ENCODE measurements at places on chromosomes 3 and 15.

GRCh38 chr3:81198756-81199155 is 562.7 kb downstream of the GBE1 start:
- no peak for DNase-seq

DNA sequence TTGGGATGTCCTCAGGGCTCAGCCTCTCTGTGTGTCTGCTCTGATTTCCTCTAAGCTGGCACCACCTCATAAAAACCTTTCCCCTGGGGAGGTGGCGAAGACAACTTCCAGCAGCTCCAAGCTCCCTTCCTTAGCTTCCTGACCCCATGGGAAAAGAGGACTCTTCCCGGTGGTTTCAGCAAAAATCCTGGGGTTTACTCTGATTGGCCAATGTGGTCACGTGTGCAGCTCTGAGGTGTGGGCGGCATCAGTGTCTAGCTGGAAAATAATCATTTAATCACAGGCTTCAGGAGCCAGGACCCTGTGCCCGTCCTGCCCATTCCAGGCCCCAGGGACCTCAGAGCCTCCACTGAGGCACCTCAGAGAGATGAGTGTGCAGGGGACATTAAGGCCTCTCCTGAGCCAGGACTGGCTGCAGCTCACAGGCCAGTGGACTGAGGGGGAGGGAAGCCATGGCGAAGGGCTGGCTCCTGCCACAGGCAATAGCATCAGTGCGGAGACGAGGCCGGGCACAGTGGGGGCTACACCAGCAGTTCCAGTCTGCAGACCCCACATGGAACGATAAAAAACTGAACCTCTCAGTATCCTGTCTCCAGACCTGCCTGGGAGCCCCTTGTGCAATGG is 104.1 kb downstream of the TPRA1 start:
- DNase-seq, result no peak

GRCh38 chr3:30449290-30449632 is 157.1 kb upstream of the TGFBR2 start:
- DNase-seq, result no peak

- no peak for DNase-seq
Observed at GRCh38 chr3:139611528-139611927, 66.2 kb downstream of the NMNAT3 start.

DNA sequence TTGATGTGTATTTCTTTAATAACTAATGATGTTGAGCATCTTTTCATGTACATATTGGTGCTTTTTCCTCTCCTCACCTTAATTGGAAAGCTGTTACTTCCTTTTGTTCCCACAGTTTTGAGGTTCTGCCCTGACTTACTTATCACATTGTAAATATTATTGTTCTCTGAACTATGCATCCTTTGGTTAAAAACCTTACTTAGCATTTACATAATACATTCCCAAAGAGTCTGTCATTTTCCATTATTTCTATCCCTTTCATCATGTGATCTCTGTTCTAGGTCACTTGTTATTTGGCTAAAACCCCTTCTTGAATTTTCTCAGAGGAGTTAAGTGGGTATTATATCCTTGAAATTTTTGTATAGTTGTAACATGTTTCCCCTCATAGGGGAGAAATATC is 33.0 kb downstream of the SLC12A6 start:
- DNase-seq, result no peak

GRCh38 chr15:27271258-27271657 is 300.3 kb downstream of the GABRG3 start:
- no peak for DNase-seq

DNA sequence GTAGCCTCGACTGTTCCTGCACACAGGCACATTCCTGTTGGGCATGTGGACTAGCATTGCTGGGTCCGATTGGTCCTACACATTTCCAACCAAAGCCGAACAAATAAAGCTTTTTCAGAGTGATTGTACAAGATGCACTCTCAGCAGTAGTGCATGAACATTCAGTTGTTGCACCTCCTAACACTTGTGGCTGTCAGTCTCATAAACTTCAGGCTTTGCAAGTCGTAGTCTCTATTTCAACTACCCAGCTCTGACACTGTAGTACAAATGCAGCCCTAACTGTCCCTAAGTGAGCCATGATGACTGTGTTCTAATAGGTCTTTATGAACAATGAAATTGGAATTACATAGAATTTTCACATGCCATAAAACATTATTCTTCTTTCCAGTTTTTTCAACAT is 281.7 kb upstream of the ATP10A start:
- no peak for DNase-seq

DNA sequence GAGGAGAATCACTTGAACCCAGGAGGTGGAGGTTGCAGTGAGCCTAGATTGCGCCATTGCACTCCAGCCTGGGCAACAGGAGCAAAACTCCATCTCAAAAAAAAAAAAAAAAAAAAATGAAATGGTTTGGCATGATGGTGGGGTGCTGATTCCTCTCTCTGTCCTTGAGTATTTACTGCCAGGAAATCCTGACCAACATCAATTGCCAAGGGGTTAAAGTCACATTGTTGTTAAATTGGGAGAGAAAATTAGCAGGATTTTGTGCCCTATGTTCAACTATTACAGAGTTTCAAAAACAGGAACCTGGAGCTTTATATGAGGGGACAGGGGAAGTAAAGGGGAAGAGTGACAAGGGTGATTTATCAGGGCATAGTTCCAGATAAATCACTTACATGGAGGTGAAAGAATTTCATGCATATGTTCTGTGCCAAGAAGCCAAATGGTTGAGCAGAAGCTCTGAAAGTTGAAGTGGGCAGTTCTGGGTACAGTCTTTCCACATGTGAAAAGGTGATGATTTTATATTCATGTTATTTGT is 70.5 kb upstream of the TSEN2 start:
- DNase-seq, result no peak

- no peak for DNase-seq
Observed at GRCh38 chr15:98035577-98036010, 75.1 kb downstream of the ARRDC4 start.

DNA sequence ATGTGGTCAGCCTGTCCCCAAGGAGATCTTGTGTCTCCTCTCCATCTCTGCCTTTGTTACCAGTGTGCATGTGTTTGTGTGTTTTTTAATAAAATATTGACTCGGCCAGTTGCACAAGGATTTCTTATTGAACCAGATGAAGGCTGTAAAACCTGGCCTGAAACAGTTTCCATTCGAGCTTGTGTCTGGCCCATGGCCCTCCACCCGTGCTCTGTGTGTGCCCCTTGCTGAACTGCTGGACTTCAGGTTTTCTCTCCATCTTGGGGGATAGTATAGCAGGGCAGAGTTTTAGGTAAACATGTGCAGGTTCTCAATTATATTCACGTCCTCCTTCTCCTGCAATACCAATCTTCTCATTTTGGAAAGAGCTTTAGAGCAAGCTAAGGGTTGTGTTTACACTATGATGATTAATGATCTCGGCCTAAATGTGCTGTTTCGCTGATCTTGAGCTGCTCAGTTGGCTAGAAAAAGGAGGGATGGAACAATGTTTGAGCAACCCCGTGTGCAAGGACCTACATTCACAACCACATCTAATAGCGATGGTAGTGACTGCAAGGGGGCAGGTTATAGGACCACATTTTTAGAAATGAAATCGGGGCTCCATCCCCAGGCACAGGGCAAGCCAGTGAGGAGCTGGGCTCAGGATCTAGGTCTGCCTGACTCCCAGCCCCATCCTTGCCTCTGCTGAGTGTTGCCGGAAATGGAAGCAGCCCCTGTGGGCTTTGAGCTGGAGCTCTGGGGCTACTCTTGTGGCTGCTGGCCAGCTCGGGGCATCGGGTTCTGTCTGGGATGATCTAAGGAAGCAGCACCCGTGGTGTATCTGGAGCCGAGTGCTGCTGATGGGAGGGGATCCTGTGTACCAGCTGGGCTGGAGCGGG is 47.7 kb downstream of the CMTM6 start:
- DNase-seq, result no peak

- no peak for DNase-seq
Observed at GRCh38 chr3:187122261-187122660, 17.0 kb downstream of the RPL39L start.

DNA sequence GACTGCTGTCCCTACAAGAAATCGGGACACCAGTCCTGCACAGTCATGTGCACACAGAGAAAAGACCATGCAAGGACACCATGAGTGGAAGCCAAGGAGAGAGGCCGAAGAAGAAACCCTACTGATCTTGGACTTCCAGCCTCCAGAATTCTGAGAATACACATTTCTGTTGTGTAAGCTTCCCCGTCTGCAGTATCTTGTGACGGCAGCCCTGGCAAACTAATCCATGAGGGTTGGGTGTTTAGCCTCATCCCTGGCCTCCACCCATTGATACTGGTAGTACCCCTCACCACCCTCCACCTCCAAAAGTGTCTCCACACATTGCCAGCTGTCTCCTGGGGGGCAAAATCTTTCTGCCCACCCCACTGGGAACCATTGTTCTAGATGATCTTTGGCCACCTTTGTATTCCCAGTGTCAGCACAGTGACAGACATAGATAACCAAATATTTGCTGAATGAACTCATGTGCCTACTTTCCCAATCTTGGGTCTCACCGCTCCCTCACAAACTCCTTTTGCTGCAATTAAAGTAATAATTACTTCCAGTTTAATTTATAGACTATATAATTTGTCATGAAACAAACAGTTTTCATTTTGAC is 83.8 kb downstream of the RAD18 start:
- DNase-seq, result no peak

GRCh38 chr15:69854521-69855181 is 243.1 kb downstream of the TLE3 start:
- no peak for DNase-seq

- DNase-seq, result no peak
Observed at GRCh38 chr15:60568301-60568742, 89.4 kb upstream of the ICE2 start.

DNA sequence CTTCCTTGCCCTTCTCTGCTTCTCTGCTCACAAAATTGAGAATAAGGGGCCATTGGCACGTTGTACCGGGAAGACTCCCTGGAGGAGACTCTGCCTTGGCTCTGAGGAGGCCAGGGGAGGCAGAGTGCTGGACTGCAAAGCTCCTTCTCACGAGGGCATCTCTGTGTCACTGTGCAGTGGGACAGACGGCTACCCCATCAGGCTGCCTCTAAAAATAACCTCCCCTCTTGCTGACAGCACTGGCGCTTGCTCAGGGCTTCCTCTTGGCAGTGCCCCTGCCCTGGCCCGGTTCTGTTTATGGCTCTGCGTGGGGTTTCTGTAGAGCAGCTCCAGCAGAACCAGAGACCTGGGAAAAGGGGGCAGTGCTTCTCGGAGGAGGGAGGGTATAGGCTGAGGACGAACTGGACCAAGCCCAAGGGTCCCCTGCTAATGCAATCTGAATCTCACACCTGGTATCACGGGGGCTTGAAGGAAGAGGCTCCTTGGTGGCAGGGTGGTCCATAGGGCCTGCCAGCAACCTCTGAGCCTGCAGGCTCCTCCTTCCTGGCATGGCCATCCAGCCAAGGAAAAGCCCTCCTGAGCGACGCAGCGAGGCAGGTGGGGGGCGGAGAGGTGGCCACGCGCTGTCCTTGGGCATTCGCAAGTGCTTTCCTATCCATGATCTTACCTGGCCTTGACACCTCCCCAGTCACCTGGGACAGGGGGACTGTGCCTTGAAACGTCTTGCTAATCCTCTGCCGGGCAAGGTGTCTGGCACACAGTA is 63.3 kb upstream of the TLE3 start:
- DNase-seq, result no peak

- no peak for DNase-seq
Observed at GRCh38 chr15:89501646-89502045, 5.3 kb upstream of the RHCG start.

DNA sequence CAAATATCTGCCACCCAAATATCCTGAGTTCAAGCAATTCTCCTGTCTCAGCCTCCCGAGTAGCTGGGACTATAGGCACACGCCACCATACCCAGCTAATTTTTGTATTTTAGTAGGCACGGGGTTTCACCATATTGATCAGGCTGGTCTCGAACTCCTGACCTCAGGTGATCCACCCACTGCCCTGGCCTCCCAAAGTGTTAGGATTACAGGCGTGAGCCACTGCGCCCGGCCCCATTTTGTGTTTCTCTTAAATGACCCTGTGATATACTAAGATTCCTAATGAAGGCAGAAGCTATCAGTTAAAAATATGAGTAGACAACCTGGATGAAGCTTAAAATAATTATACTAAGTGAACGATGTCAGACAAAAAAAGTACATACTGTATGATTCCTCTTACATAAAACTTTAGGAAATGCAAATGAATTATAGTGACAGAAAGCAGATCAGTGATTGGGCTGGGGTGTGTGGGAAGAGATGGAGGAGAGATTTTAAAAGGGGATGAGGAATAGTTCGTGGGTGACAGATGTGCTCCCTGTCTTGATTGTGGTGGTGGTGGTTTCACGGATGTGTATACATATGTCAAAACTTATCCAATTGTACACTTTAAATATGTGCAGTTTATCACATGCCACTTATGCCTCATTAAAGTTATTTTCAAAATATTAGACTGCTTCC is 3.8 kb upstream of the KLHL40 start:
- DNase-seq, result no peak

- DNase-seq, result no peak
Observed at GRCh38 chr3:187011915-187012314, 81.6 kb downstream of the ST6GAL1 start.

- no peak for DNase-seq
Observed at GRCh38 chr3:131216801-131217200, 164.8 kb upstream of the NUDT16 start.

GRCh38 chr3:190579514-190580137 is 65.7 kb downstream of the IL1RAP start:
- no peak for DNase-seq

- DNase-seq, result no peak
Observed at GRCh38 chr3:65927576-65927975, 111.1 kb downstream of the MAGI1 start.

DNA sequence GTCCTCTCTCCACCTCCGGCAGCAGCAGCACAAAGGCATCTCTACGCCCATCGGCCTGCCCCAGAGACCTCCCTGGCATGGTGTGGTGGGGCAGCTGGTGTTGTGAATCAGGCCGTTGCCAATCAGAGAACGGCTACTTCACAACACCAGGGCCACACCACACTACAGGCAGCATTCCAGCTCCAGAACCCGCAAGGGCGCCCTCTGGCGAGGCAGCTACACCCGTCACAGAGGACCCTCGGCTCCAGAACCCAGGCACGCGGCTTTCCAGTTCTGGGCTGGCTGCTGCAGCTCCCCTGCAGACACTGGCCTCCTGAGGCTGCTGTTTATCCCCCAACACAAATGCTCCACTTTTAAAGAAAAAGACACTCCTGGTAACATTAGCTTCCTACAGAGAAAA is 127.5 kb upstream of the TOPAZ1 start:
- DNase-seq, result no peak

GRCh38 chr15:31296646-31297574 is 29.7 kb upstream of the KLF13 start:
- no peak for DNase-seq

- DNase-seq, result no peak
Observed at GRCh38 chr15:62126364-62126763, 38.7 kb downstream of the C2CD4B start.

DNA sequence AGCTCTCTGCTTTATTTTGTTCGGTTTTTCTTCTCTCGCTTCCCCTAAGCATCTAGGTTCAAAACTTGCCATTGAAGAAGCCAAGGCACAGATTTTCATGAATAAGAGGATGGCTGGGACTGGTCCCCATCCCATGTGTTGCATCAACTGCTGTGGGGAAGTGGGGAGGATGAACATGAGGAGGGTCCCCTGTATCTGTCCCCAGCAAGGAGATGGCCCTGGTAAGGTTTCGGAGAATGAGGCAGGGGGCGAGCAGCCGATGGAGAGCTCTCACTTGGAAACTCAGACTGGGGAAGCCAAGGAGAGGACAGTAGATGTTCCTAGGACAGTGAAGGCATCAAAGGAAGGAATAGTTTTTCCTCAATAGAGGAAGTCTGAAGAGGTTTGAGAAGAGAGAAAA is 142.0 kb upstream of the ATP2B2 start:
- no peak for DNase-seq

GRCh38 chr3:23785097-23785645 is 20.6 kb upstream of the UBE2E1 start:
- no peak for DNase-seq

GRCh38 chr15:58472221-58472620 is 40.4 kb downstream of the LIPC start:
- DNase-seq, result no peak
